ENCODE measurements at places on chromosomes 13 and 19.
A peak's percentile ranks its signal among the peaks of the same experiment; 100 is the strongest.

- no peak for DNase-seq
These were observed 54.5 kb downstream of the RASA3 start for GRCh38 chr13:114077933-114078325.

GRCh38 chr13:21434588-21434987, 24.5 kb downstream of the ZDHHC20 start:
- no peak for DNase-seq

DNA sequence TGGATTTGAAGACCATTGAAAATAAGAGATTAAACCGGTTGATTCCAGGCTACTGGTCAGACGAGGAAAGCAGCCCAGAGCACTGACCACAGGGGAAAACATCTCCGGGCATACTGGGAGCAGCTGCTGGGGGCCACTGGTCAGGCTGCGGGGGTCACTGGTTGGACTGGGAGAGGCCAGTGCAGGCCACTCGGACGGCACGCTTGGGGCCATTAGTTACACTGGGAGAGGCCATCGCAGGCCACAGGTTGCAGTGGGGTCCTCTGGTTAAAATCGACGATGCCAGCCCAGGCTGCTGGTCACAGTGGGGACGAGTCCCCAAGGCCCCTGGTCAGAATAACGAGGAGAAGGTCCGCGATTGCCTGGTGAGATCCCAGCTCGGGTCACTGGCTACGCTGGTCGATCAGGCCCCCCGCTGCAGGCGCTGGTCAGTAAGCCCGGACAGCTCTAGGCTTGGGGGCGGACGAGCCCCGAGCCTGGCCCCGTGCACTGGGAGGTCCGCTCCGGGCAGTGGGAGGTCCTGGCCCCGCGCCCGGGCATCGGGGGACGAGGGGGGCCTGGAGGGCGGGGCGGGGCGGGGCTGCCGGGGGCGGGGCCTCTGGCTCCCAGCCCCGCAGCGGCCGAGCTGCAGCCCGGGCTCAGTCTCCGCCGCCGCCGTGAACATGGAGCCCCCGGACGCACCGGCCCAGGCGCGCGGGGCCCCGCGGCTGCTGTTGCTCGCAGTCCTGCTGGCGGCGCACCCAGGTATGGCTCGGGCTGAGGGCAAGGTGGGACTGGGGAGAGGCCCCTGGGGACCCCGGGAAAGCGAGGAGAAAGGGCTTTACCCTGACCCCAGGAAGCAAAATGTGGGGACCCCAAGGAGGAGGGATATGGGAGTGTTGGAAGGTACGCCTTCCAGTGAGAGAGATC, at the start of gene BCAM:
Gene BCAM, plus strand, starts transcription at position 641 of the 909 bp plus-strand sequence. Its CDS starts 22 bp downstream, at position 663.
- DNase-seq = no peak

DNA sequence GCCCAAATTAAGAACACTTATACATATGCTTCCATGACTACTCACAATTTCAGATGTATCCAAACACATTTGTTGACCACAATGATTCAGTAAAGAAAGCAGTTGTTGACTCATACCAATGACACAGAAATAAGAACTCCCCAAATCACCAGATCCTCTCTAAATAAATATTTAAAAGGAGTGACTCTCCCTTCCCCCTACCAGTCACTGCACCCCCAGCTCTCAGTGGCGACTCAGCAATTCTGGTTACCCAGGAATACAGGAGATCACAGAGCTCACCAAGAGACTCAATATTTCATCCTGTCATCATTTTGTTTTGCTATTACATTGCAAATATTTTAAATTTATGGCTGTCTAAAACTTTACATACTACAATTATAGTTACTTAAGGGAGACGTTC, 131.5 kb downstream of the RGCC start:
- no peak for DNase-seq

DNA sequence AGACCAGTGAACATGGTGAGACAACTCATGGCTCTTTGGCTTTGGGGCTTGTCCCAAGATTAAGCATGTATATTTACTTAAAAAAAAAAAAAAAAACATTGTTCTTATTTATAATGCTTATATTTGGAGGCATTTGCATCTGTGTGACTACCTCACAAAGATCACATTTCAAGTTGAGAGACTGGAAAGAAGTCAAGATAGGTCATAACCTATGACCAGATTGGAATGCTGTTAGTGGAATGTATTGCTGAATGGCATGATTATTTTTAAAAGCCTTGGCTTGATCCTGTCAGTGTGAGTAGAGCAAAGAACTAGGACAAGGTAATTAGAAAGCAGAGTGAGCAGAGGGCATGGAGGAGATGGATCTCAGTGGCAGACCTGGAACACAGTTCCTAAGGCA, 214.6 kb downstream of the OXGR1 start:
- no peak for DNase-seq

- DNase-seq = no peak
These were observed 11.9 kb downstream of the GRAMD1A start for GRCh38 chr19:35011737-35012682.

DNA sequence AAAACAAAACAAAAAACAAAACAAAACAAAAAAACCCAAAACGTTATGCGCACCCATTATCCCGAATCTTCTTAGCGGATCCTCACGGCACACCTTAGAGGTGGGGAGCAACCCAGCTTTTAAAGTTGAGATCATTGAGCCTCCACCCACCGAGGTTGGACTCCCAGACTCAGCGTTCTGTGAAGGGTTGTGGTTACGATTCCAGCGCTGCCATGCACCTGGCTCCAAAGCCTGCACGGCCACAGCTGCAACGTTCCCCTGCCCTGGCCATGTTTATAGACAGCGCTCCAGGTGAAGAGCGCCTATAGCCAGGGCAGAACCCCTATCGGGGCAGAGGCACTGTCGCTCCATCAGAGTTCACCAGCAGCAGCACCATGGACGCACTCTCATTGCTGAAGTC, 18.7 kb upstream of the LILRA2 start:
- no peak for DNase-seq

GRCh38 chr13:99698010-99698815, 196.9 kb downstream of the TM9SF2 start:
- DNase-seq = no peak

DNA sequence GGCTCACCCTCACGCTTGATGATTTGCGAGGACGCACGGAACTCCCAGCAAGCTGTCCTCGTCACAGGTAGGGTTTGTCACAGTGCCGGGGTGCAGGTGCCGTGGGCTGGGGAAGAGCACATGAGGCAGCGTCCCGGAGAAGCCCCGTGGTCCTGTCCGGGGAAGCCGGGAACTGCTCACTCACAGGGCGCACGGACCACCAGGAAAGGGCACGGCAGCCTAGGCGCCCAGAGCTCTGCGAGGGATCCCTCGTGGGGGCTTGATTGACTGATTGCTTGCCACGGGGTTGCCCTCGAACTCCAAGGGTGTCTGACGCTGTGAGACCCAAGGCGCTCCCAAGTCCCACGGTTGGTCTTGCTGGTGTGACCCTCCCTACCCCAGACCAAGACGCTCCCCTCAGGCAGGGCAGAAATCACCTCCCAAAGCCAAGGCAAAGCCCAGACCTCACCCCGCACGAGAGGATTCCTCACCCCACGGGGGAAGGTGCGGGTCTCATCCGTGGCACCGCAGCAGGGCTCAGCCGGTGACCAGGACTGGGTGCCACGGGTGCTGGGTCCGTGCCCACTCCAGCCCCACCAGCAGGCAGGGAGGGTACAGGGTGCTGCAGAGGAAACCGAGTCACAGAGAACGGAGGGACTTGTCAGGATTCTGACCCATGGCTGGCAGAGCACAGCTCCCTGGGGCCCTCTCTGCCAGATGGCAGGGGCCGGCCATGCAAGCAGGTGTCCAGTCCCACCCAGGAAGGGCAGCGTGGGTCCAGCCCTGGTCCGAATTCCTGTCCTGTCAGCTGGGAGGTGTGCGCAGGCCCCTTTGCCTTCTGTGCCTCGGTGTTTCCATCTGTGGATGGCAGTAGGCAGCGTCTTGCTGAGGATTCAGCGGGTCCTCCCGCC, 7.7 kb downstream of the C2CD4C start:
- DNase-seq = no peak

DNA sequence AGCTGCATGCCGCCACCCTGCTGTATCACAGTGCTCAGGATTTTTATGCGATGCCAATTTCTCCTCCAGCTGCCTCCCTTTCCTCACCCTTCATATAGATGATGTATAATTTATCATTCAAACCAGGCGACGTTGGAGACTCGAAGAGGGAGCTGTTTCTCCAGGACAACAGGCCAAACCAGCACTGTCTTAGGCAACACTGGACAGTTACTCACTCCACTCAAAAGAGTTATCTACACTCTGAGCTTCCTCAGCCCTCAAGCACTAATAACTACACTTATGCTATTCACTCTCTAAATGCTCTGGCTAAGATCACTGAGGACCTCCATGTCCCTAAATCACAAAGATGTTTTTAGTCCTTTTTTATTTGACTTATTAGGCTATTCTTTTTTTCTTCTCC, 87.3 kb upstream of the RFC3 start:
- DNase-seq = no peak

GRCh38 chr13:90706631-90707030, 640.9 kb upstream of the MIR17HG start:
- no peak for DNase-seq

GRCh38 chr13:38630780-38631179, 56.1 kb upstream of the FREM2 start:
- no peak for DNase-seq

DNA sequence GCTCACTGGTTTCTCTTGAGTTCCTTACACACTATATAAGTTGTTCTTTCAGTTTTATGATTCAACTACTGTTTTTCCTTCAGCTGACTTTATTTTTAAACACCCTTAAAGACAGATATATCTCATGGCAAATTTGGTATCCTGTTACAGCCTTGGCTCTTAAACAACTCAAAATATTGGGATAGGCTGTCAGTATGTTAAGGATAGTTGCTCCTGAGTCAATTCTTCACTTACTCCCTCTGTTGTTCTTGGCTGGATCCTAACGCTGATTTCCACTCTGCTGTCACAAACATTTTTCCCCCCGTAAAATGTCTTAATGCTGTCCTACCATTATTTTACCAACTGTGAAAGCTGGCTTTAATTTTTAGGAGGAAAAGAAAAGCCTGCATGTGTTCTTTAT, 1.2 kb downstream of the KCNRG start:
- no peak for DNase-seq

DNA sequence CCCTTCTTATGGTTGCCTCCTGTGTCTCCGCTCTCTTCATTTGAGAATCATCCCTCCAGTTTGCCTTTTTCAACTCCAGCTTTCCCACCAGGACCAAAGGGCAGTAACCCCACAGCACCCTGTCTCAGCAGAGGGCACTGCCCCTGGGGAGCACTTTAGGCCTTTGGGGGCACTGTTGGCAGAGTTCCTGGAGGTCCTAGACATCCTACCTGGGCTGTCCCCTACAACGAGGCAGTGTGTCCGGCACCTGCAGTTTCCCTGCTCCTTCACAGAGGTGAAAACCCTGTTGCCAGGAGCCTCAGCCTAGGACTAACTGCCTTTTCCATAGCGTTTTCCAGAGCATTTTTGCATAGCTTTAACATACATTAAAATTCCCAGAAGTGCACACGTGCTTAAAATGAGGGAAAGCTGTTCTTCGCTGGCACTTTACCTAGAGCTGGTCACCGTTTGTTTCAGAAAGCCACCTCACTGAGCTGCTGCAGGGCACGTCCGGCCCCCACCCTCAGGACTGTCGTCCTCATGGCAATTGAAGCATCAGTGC, 234.9 kb downstream of the TEX29 start:
- no peak for DNase-seq

- no peak for DNase-seq
These were observed 10.1 kb downstream of the C19orf38 start for GRCh38 chr19:10858204-10858828.

DNA sequence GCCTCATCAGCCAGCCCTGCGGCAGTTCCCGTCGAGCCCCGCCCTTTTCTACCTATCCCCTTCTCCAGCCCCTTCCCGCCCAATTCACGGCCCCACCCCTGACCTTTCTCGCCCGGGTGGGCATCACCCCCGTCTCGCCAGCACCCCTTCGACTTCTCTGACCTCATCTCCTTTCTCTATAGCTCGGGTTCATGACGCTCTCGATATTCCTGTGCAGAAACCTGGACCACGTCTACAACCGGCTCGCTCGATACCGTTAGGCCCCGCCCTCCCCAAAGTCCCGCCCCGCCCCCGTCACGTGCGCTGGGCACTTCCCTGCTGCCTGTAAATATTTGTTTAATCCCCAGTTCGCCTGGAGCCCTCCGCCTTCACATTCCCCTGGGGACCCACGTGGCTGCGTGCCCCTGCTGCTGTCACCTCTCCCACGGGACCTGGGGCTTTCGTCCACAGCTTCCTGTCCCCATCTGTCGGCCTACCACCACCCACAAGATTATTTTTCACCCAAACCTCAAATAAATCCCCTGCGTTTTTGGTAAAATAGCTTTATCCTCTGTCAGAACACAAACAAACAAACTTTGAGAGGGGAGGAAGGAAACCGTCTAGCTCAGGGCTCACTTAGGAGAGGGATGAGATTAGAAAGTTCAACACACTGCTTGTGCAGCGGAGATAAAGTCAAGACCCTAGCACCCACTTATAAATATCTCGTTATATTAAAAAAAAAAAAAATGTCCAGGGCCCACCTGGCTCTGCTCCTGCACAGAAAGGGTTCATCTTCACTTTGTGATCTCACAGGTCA, 5.1 kb downstream of the CD37 start:
- peak; percentile 22 for DNase-seq

DNA sequence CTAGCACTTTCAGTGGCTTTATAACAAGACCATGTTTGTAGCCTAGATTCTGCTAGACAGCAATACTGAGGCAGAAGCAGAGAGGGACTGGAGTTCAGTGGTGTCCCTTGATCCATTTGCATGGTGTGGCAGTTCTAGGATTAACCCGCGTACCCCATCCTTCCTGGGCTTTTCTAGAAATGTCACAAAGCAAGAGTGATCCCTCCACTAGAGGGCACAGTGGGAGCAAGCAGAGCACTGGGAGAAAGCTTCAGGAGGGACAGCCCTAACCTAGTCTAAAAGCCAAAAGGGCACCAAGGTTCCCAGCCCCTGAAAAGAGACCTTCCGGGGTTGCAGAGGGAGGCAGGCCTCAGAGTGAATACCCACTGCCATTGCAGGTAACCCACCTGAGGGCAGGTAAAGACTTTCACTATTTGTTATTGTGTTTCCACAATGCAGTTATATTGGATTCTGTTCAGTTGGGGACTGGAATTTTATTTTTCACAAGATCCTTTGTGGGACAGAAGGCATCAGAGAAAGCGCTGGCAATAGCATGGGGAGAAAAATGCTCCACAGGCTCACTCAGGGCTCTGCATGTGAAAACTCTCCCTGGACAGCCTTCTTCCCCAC, 170.6 kb downstream of the FLT1 start:
- DNase-seq = no peak

GRCh38 chr19:39473443-39473960, 7.1 kb upstream of the TIMM50 start:
- no peak for DNase-seq

Data from NCI-H2029 treated with DMSO at 0.1 percent for 48 hours (cell line).